SK-N-MC (cell line): ENCODE measurements at places on chromosomes 2 and 18.

DNA sequence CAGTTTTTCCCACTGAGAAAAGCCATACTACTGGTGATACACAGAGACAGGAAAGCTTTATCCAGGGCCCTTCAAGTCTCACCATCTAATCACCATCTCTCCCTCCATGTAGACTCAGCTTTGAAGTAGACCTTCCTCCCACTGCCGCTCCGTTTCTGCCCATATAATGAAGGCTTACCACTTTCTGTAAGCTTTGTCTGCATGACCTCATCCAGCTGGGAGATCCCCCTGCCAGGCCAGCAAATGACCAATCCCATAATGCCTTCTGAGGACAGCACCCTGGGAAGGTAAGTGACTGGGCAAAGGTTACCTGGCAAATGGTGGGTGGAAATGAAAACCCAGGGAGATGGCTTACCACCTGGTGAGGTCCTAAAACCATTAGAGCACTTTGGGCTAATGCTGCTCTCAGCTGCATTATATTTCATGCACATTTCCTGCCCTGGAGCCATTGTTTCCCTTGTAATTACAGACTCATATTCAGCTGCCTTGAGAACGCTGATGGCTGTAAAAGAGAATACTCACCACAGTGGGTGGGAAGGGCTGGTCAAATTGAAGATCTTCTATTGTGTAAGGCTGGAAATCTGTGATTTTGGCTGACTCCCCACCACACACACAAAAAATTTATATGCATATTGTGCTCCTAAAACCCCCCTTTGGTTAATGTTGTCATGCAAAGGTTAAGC is 350.7 kb upstream of the SYT4 start:
- DNase-seq: no peak

- no peak for DNase-seq
Measured at GRCh38 chr18:45164551-45164950, 450.7 kb upstream of the SLC14A2 start.

DNA sequence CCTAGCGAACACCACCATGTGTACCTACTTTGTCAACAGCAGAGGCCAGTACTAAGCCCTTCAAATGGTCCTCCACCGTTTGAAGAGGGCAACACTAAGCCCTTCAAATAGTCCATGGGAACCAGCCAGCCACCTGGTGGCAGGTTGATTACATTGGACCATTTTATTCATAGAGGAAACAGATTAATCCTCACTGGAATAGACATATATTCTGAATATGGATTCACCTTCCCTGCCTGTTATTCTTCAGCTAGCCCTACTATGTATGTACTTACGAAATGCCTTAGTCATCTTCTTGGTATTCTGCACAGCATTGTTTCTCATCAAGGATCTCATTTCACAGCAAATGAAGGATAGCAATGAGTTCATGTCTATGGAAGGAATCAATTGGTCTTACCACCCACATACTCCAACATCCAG is 10.0 kb upstream of the ZNF396 start:
- DNase-seq: no peak

GRCh38 chr2:122565364-122565763 is 809.9 kb downstream of the TSN start:
- no peak for DNase-seq

GRCh38 chr18:65547046-65547445 is 203.8 kb upstream of the CDH7 start:
- DNase-seq: no peak

DNA sequence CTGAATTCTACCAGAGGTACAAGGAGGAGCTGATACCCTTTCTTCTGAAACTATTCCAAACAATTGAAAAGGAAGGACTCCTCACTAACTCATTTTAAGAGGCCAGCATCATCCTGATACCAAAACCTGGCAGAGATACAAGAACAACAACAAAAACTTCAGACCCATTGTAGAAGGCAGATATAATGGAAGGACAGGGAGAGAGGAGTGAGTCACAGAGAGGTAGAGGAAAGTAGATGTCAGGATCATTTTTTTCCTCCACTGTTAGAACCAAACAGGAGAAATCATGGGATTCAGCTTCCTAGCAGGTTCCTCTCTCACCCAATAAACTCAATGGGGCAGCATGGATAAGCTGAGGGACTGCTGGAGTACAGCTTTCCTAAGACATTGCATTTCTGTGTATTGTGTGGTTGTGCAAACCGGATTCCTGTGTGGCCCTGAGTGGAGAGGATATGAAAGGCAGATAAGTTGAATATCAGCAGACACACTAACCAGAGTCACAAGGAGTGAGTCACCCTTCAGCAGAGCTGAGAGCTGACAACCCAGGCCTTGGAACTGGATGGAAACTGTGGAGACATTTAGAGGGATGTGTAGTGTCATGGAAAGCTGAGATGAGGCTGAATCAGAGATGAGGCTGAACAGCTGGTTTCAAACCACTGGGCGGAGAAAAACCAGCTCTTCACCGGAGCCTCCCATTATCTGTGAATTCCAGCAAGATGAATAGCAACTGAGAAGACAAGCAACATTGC is 60.9 kb upstream of the MMADHC start:
- no peak for DNase-seq

GRCh38 chr2:66721776-66722175 is 286.9 kb downstream of the MEIS1 start:
- DNase-seq: no peak

DNA sequence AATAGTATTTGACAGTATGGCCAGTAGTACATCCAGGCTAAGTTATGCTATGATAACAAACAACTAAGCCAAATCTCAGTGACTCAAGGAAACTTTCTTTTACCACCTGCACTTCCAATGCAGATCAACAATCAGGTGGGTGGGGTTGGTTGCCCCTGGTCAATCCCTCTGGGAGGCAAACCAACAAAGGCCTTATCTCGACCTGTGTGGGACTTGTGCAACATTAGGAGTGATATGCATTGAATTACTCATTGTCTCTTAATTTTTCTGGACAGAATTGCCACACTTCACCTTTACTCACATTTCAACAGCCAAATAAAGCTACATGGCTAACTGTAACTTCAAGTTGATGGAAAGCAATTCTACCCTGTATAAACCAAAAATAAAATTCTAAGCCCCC is 1049.3 kb upstream of the CDH2 start:
- DNase-seq: no peak

- no peak for DNase-seq
Measured at GRCh38 chr18:78494204-78495085, 485.2 kb upstream of the SALL3 start.

GRCh38 chr2:154331784-154332183 is 366.7 kb upstream of the KCNJ3 start:
- DNase-seq: peak; percentile 6

- no peak for DNase-seq
Measured at GRCh38 chr2:136253288-136254004, 135.5 kb upstream of the CXCR4 start.

DNA sequence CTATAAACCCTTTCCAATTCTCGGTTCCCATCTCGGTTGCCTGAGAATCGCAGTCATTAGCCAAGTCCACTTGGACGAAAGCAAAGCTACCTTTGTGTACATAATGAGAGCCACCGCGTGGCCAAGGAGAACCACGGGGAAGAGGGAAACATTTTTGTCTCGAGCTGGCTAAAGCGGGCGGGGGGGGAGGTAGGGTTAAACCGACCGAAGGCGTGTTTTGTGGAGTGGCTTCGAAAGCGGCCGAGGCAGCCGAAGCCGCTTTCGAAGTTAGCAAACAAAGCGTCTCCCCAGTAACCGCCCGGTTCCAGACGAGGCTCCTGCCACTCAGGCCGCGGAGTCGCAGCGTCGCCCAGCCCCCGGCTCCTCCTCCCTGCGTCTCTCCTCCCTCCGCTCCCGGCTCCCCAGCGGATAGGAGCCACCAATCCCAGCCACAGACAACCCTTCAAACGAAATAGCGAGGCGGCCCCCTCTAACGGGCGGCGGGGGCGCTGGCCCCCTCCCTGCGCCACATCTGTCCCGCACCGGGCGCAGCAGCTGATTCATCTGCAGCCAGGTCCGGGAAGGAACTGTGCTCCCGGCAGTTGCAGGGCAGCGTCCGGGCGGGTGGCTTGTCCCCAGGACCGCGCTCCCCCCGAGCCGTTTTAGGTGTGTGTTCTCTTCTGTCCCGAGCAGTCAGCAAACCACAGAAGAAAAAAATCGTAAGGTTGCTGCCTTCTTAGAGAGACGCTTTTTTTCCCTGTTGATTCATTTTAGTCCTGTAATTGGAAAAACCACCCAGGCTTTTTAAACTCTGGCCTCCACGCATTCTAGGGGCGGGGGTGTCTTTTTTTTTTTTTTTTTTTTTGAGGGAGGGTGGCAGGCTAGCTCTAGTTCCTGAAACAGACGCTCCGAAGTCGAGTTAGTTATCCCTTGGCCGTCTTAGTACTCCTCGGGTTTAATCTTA is 1.8 kb upstream of the TGIF1 start:
- DNase-seq: no peak

- no peak for DNase-seq
Measured at GRCh38 chr18:40532046-40532445, 1423.0 kb upstream of the PIK3C3 start.

- no peak for DNase-seq
Measured at GRCh38 chr18:54089749-54090459, 134.6 kb downstream of the MBD2 start.

DNA sequence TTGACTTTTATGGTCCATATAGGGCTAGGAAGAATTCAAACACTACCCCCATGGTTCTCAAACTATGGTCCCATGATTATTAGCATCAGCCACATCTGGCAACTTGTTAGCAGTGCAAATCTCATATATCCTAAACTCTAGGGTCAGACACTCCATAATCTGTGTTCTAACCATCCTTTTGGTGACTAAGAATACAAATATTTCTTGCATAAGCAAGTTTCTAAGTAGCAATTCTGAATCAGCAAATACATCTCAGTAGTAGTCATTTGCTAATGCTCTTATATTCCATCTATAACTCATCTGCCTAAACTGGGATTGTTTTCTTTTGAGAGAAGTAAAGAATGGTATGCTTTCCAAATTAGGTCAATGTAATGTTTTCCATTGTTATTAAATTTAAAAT is 447.3 kb downstream of the TMX3 start:
- no peak for DNase-seq

DNA sequence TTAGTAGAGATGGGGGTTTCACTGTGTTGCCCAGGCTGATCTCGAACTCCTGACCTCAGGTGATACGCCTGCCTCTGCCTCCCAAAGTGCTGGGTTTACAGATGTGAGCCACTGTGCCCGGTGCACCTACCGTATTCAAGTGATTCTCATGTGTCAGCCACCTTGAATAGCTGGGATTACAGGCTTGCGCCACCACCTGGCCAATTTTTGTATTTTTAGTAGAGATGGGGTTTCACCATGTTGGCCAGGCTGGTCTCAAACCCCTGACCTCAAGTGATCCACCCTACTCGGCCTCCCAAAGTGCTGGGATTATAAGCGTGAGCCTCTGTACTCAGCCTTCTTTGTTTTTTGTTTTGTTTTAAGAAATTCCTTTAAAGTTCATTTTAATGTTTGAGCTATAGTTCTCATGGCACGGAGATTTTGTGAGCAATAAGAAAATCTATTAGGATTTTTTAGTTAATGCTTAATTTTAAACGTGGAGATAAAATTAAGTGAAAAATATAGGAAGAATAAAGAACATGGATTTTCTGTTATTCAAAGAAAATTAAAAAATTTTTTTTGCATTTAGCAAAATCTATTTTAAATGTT is 242.6 kb downstream of the PHLPP1 start:
- no peak for DNase-seq

- no peak for DNase-seq
Measured at GRCh38 chr2:198164843-198165242, 360.4 kb downstream of the PLCL1 start.

- no peak for DNase-seq
Measured at GRCh38 chr2:551621-552020, 125.6 kb downstream of the TMEM18 start.

- no peak for DNase-seq
Measured at GRCh38 chr2:3280197-3280596, 97.4 kb downstream of the EIPR1 start.

- peak; percentile 99 for DNase-seq
Measured at GRCh38 chr2:127829845-127830246, 18.9 kb upstream of the WDR33 start.

GRCh38 chr18:9239720-9240119 is 94.9 kb upstream of the TWSG1 start:
- DNase-seq: no peak

- DNase-seq: no peak
Measured at GRCh38 chr2:157868993-157869392, 7.1 kb downstream of the ACVR1 start.

GRCh38 chr18:63234841-63235240 is 84.7 kb downstream of the BCL2 start:
- DNase-seq: no peak

- DNase-seq: no peak
Measured at GRCh38 chr2:104745846-104746245, 108.1 kb upstream of the POU3F3 start.

GRCh38 chr2:201887773-201888425 is 81.6 kb downstream of the CDK15 start:
- peak; percentile 56 for DNase-seq

- DNase-seq: no peak
Measured at GRCh38 chr2:218970894-218971293, 11.4 kb downstream of the CDK5R2 start.

GRCh38 chr2:109719871-109720270 is 74.2 kb upstream of the RGPD5 start:
- DNase-seq: no peak

GRCh38 chr2:14712111-14712510 is 79.6 kb downstream of the LRATD1 start:
- DNase-seq: no peak

DNA sequence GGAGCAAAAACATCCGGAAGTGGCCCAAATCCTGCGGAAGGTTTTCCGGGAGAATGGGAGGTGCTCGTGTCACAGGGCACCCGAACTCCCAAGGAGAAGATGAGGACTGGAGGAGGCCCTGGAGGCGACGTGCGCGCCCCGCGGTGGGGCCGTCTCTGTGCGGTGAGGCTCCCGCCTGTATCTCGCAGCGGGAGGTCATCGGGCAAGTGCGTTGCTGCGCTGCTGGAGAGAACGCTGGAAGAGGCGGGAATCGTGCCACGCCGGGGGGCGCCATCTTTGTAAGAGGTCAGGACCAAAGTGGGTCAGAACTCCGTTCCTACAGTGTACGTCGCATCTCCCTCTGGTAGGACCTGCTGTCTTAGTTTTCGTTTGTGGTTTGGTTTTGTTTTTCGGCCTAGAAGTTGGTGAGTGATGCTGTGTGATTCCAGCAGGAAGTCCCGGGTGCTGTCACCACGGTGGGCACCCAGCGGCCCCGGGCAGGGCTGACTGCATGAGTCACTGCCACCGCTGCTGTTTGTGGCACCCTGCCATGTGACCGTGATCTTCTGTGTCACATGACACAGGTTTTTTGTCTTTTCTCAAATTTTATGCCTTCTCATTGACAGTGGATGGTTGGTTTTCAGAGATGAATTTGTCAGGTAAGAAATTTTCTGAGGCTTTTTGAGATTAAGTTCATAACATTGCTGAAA is 21.5 kb upstream of the ATP9B start:
- DNase-seq: no peak

GRCh38 chr2:218214116-218214515 is 2.9 kb upstream of the ARPC2 start:
- no peak for DNase-seq

DNA sequence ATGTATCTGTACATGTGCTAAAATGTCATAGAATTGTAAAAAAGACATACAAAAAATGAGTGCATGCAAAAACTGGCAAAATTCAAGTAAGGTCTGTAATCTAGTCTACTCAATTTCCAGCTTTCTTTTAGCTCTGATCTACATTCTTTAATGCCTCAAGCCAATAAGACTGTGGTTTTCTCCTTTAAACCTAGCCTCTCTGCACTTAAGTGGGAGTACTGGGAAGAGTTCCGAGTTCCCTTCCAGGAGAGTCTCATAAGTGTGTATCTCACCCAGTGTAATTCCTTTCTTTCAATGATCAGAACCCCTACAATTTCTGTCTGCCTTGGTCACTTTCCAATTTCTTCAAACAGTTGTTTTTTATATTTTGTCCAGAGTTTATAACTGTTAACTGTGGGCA is 150.1 kb downstream of the PTRHD1 start:
- DNase-seq: no peak
